Mammary epithelial cell (primary cell): ENCODE measurements at places on chromosomes 2 and 18. TPM values are rescaled to one million over a fixed set of nuclear protein-coding genes. Genes with fewer than 3 reads are reported as not detected.
A peak's percentile ranks its signal among the peaks of the same experiment; 100 is the strongest.

The RUFY4 gene
- total RNA-seq, result not detected in 2 replicates

The HDAC4 gene
- total RNA-seq, result 18.4 and 23.9 TPM in 2 replicates

The GRP gene
- not detected for total RNA-seq

The MC5R gene
- total RNA-seq, result not detected

The MOGAT1 gene
- total RNA-seq, result not detected

The GREB1L gene
- 1.7 and 2.6 TPM in 2 replicates for total RNA-seq

The GPBAR1 gene
- 0.83 TPM for total RNA-seq

The ACVR1C gene
- 0.83 TPM for total RNA-seq

The PID1 gene
- total RNA-seq, result 0.52 and 0.53 TPM in 2 replicates

The TMEM37 gene
- total RNA-seq, result not detected in 2 replicates

The EFEMP1 gene
- 179 and 183 TPM in 2 replicates for total RNA-seq

The ARHGEF4 gene
- total RNA-seq, result 53.5 and 70.3 TPM in 2 replicates

DNA sequence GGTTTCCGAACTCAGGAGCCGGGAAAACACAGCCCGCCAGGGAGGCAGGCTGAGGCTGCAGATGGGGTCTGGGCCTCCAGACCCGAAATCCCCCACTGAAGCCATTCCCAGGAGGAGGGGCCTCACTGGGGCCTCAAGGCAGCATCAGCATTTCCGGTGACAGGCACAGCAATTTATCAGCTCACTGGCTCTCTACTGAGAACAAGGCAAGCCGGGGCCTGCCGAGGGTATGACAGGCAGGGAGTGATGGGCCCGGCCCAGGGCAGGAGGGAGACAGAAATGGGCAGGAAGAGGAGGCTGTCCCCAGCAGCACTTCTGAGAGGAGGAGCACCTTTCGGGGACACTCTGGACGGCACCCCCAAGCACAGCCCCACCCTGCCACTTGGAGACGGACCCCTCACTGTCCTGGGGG is 12.5 kb downstream of the SDC1 start:
- peak; percentile 96 for DNase-seq

GRCh38 chr2:72350852-72351251 is 203.2 kb upstream of the CYP26B1 start:
- DNase-seq, result peak; percentile 52

GRCh38 chr2:14642499-14642898 is 10.0 kb downstream of the LRATD1 start:
- DNase-seq, result no peak

GRCh38 chr18:39460136-39460535 is 1894.5 kb upstream of the CELF4 start:
- DNase-seq, result no peak

- peak; percentile 79 for DNase-seq
Measured at GRCh38 chr2:39642051-39642718, 23.5 kb upstream of the TMEM178A start.

- DNase-seq, result no peak
Measured at GRCh38 chr2:222433332-222434173, 9.2 kb downstream of the SGPP2 start.

DNA sequence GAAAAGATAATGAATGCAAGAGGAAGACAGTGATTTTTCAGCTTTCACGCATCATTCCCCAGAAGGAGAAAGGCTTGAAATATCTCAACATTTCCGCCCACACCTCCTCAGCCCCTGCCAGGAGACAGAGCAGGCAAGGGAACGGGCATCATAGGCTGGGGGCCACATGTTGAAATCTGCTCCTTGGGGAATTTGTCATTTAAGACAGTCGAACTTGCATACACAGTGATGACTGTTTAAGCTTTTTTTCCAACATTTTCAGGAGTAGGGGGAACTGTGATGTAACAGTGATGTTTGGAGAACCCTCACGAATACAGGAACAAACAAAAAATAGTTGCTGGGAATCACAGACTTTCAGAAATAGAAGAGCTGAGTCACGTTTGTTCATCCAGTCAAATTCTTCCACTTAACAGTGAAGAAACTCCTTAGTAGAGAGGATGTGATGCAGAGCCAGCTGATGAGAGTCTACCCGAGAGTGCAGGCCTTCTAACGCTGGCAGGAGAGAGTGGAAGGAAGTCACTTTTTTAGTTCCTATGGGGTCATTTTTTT is 266.8 kb downstream of the ALPK2 start:
- DNase-seq, result peak; percentile 93

GRCh38 chr2:70937866-70938585 is 2.3 kb downstream of the ATP6V1B1 start:
- no peak for DNase-seq

DNA sequence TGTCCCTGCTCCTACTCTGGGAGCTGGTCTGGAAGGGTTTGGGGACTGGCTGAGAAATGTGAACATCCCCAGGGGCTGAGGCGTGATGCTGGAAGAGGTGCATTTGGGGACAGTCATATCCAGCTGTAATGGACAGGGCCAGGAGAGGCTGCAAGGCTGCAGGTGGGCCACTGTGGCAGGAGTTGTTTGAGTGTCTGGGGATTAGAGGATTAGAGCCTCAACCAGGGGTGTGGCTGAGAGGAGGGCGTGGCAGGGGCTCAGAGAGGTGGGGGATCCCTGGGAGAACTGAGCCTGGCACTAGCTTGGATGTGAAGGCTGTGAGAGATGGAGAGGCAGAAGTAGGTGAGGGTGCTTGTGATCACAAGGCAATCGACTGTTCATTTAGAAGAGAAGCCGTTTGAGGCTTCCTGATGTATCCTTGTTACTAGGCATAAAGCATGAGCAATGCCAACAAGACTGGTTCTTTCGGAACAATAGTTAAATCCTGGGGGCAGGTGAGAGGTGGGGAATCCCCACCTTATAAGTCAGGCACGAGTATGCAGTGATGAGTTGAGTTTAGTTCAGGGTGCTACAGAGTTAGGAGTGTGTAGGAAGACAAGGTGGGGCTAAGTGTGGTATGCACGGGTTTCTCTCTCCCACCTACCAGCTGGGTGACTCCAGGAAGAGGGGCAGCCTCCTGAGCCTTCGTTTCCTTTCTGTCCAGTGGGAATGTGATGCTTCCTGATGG is 31.9 kb downstream of the SH3RF3 start:
- DNase-seq, result peak; percentile 10

DNA sequence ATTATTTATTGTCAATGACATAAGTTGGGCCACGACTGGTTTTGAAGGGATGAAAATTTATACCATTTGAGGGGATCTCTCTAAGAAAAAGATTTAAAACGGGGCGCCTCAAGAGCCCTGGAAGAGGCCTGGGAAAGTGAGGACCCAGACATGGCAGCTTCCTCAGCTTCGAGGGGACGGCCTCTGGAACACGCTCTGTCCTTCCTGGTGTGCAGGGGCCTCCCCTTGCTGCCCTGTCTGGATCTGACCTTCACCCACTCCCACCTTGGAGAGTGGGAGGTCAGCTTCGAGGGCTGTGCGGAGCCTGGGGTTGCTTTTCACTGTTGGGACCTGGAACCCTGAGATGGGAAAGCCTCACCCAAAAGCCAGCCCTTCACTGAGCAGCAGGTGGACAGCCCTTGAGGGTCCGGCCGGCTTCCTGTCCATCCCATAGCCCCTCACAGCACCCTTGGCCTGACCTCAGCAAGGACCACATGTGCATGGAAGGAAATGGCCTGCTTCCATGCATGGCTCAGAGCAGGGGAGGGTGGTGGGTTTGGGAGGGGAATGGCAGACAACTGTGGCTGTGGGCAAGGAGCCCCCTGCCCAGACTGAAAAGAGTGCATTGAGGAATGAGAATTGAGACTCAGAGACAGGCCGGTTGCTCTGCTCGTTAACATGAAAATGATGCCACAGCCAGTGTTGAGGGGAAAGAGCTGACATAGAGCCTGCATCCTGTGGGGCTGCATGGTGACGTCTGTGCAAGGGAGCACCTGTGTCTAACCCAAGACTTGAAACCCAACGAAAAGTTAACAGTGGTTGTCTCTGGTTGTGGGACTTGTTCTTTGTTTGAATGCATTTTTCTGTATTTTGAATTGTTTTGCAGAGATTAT is 16.3 kb downstream of the FBLN7 start:
- no peak for DNase-seq

DNA sequence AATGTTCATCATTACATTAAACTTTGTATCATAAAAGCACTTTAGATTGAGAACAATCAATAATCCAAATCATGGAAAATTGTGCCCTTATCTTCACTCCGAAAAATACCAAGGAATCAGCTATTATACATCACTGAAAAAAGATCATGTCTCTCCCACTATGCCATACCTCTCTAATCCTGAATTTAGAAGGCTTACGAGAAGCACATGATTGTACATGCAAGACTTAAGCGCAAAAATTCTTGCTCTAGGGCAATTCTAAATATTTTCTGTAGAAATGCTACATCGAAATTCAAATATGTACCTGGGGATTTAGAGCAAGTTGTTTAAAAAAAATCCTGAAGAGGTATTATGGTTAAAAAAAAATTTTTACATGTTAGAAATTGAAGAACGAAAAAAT is 1.3 kb downstream of the CYTIP start:
- DNase-seq, result no peak

GRCh38 chr2:106104332-106105062 is 89.6 kb downstream of the UXS1 start:
- peak; percentile 46 for DNase-seq

DNA sequence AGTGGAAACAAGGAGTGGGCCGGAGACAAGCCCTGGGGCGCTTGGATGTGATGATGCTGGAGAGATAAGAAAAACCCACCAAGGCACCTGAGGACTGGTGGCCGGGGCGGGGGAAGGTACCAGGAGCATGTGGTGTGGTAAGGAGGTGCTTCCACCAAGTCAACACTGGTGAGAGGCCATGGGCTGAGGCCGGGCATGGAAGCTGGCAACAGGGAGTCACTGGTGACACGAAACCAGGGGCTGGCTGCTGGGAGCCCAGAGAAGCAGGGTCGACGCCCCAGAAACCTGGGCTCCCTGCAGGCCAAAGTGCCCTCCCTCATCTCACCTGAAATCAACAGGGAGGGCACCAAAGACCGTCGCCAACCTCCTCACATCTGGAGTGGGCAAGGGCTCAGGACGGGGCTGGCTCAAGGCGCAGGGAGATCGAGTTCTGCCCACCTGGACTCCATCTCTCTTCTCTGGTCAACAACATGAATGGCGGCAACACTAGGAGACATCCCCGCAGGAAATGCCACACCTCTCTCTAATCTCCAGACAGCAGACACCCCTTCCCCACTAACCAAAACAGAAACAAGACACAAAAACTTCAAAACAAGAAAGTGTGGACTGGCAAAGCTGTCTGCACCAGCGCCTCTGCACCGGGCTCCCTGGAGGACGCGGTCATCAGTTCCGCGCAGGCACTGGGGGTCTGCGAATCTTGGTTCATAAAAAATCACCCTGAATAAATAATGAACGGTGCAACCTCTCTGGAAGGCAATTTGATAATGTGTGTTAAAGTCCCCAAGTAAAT is 185.5 kb downstream of the HDAC4 start:
- no peak for DNase-seq

- no peak for DNase-seq
Measured at GRCh38 chr2:10495988-10496313, 47.8 kb upstream of the ODC1 start.

- no peak for DNase-seq
Measured at GRCh38 chr18:53947092-53947640, 277.3 kb downstream of the MBD2 start.

DNA sequence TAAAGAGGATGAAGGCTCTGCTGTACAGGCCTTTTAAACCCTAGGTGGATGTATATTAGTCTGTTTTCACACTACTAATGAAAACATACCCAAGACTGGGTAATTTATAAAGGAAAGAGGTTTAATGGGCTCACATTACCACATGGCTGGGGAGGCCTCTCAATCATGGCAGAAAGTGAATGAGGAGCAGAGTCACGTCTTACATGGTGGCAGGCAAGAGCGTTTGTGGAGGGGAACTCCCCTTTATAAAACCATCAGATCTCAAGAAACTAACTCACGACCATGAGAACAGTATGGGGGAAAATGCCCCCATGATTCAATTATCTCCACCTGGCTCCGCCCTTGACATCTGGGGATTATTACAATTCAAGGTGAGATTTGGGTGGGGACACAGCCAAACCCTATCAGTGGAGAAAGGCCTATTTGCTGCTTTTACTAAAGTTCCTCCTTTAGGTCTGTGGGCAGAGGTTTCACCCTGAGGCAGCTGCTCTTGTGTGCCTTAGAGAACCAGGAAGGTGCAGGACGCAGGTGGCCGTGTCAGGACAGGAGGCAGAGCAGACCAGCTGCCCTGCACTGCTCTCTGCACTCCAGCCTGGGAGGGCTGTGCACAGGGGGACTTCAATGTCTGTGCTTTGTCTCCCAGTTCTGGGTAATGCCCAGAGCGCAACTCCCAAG is 178.8 kb upstream of the HDAC4 start:
- DNase-seq, result no peak

- no peak for DNase-seq
Measured at GRCh38 chr18:39464006-39464405, 1898.4 kb upstream of the CELF4 start.

GRCh38 chr2:33153008-33153407 is 206.3 kb downstream of the LTBP1 start:
- DNase-seq, result peak; percentile 83

GRCh38 chr2:120218181-120218580 is 5.0 kb downstream of the TMEM185B start:
- no peak for DNase-seq

DNA sequence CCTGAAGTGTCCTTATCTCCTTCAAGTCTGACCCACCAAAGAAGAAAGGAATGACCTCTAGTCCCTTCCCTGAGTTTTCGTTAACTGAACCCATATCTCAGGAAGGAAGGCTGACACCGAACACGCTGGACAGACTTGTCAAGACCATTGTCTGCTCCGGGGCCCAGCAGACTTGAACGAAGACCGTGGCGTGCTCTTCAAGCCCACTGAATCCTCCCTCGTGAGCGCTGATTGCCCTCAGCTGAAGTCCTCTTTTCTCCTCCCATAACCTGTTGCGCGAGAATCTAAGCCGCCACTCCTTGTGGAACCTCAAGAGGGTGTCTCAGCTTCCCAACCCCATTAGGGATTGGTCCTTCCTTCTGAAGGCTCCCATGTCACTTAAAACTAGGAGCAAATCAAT is 634 bp upstream of the CNDP1 start:
- DNase-seq, result no peak

- no peak for DNase-seq
Measured at GRCh38 chr2:120133572-120134244, 89.5 kb downstream of the TMEM185B start.

DNA sequence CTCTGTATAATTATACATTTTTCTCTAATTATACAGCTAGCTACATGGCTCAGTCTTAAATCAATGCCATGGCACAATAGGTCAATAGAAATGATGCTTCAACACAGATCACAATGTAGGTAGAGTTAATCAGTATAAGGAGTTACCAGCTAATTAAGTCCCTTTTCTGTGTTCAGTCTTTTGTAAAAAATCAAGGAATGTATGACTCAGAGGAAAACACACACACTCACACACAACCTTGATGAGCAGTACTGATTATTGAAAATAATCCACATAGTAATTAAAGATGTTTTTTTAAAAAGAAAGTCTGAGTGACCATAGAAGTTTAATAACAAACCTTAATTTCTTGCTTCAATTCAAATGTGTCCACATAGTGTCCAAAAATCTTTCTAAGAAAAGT is 691.3 kb downstream of the LRP1B start:
- no peak for DNase-seq

- DNase-seq, result peak; percentile 39
Measured at GRCh38 chr2:176637486-176638166, 368.4 kb downstream of the MTX2 start.
